ENCODE measurements at places on chromosomes 1 and 21.
A peak's percentile ranks its signal among the peaks of the same experiment; 100 is the strongest.

DNA sequence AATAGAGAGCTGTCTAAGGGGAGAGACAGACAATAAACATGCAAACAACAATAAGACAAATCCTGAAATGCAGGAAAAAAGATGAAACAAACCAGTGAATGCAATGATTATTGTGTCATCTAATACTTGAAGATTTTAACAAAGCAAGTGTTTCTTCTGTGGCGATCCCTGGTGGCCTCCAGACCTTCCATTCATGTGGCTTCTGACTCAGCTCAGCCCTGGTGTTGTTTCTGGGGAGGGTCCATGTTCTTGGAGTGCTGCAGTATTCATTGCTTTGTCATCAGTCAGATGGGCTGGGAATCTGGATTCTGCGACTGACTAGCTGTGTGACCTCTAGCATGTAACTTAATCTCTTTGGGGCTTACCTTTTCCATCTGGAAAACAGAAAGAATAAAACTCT is 1.5 kb upstream of the C2CD4D start:
- peak; percentile 37 for DNase-seq

DNA sequence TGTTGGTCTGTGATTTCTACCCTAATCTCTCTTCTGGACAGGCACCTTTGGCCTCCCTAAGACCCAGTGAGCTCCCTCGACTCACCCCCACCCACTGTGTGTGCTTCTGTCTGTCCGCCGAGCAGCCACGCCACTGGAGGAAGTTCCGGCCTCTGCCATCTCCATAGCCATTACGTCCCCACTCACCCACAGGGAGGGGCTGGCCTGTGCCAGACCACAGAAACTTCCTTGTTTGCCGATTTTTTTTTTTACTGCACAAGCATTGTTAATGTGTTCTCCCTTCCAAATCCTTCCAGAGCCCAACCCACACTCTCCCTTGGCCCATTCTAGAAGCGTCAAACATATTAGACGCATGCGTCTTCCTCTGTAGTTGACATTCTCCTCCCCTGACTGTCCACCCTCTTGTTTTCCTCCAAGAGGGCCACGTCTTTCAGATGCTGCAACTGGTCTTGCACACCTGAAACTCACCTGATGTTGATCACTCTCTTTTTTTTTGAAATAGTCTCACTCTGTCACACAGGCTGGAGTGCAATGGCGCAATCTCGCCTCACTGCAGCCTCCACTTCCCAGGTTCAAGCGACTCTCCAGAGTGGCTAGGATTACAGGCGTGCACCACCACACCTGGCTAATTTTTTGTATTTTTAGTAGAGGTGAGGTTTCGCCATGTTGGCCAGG is 72.3 kb downstream of the EVA1C start:
- no peak for DNase-seq

GRCh38 chr1:163162381-163162914 is 40.3 kb downstream of the RGS5 start:
- DNase-seq, result no peak

GRCh38 chr1:2241820-2242219 is 13.7 kb downstream of the SKI start:
- no peak for DNase-seq

GRCh38 chr1:207987164-207987563 is 76.2 kb upstream of the CD34 start:
- DNase-seq, result peak; percentile 25

- no peak for DNase-seq
Measured at GRCh38 chr1:92505015-92505692, 18.4 kb upstream of the GFI1 start.

GRCh38 chr1:109689844-109690405 is 2.3 kb downstream of the GSTM1 start:
- DNase-seq, result no peak

GRCh38 chr1:191609305-191609704 is 549.0 kb upstream of the RGS18 start:
- no peak for DNase-seq

- DNase-seq, result peak; percentile 80
Measured at GRCh38 chr1:66764994-66765578, 12.8 kb downstream of the DYNLT5 start.

DNA sequence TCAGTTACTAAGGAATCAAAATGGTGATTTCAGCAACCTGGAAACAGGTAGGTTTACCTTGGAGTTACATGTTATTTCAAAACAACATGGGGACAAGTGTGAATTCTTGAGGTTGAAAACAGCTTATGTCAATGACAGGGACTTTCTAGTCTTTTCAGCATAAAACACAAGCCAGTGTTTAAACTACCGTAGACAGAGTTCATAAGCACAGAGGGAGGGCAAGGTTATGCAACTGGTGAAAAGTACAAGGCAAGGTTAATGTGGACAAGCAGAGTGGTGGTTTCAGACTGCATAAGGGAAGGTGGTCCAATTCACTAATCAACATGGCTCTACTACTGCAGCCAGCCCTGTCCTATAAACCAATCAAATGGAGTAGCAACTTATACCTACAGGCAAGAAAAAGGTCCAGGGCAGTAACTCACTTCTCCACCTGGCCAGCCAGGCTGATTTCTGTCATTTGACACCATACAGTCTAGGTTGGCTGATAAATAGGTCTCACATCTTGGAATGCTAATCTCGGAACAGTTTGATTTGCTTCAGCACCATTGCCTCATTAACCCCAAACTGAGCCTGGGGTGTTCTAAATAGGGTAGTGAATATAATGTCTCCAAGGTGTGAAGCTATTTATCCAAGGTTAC is 250.3 kb upstream of the PROX1 start:
- DNase-seq, result no peak

DNA sequence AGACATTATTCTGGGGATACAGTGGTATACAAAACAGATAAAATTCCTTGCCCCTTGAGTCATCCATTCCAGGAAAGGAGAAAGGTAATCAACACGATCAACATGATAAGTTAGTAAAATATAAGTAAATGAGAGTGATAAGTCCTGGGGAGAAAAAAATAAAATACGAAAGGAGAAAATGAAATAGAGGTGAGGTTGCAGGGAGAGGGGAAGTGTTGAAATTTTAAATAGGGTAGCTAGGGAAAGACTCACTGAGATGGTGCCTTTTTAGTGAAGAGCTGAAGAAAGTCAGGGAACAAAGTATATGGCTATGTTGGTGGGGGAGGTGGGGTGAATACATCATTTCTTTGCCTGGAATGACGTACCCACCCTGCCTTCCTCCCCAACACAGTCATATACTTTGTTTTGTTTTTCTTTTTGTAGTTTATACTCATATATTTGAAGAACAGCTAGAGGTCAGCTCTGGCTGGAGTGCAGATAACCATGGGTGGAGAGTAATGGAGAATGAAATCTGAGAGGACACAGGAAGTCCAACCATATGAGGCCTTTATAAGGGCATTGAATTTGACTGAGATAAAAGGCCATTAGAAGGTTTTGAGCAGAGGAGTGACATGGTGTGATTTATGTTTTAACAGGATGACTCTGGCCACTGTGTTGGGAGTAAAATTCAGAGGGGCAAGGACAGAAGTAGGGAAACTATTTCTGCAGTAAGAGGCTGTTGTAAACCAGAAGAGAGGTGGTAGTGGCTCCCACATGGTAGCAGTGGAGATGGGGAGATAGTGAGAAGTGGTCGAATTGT is 54.8 kb downstream of the OSBPL9 start:
- peak; percentile 85 for DNase-seq

- peak; percentile 85 for DNase-seq
Measured at GRCh38 chr1:18913065-18913835, 10.9 kb upstream of the ALDH4A1 start.

DNA sequence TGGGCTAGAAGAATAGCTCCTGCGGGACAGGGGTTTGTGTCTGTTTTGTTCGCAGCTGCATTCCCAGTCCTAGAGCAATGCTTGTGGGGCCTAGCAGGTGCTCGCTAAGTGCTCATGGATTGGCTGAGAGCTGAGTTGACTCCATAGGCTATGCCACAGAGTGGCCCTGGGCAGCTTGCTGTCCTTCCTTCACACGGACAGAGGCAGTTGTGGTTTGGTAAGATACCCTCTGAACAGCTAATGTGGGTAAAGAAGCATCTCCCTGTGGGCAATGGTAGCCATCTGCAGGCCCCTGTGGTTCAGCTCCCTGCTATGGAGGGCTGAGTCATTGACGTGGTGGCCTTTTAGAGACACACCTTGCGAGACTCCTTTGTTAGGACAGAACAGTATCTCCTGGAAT is 23.5 kb upstream of the LBR start:
- DNase-seq, result no peak

DNA sequence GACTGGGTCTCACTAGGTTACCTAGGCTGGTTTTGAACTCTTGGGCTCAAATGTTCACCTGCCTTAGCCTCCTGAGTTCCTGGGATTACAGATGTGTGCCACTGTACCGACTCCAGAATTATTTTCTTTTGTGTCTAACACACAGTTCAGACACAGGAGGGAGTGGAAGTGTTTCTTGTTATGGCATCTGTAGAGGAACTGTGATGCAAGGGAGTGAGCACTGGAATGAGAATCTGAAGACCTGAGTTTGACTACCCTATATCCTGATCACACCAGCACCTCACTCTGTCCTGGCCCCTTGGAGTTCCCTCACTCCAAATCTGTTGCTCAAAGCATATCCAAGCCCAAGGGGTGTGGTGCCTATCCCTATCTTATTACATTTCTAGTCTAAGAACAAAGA is 15.2 kb downstream of the OPTC start:
- peak; percentile 25 for DNase-seq

GRCh38 chr21:42505090-42505726 is 8.4 kb upstream of the SLC37A1 start:
- DNase-seq, result no peak

GRCh38 chr1:26771285-26771642 is 16.5 kb upstream of the PIGV start:
- no peak for DNase-seq

GRCh38 chr1:198947456-198947855 is 308.6 kb downstream of the PTPRC start:
- DNase-seq, result no peak

GRCh38 chr21:42289926-42290325 is 25.3 kb downstream of the TFF3 start:
- no peak for DNase-seq

DNA sequence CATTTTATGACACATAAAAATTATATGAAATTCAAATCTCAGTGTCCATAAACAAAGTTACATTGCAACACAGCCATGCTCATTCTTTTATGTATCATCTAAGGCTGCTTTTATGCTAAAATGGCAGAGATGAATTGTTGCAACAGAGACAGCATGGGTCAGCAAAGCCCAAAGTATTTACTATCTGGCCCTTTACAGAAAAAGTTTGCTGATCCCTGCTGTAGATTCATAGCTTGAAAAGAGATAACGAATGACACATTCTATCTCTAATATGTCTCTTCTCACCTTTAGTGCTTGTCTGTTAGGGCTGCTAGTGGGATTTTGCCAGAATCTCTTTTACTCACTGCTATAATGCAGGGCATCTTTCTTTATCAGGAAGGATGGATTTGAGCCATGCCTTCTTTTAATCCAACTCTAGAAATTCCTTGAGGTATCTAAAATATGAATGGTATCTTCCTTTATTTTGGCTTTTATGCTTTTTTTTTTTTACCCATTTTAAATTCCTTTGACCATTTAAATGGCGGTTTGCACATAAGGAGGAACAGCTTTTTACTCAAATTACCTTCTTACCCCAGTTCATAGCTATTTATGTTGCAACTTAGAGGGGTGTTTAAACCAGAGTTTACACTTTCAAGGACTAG is 598.2 kb downstream of the PLPP3 start:
- DNase-seq, result peak; percentile 33

GRCh38 chr1:176799327-176799726 is 336.4 kb downstream of the PAPPA2 start:
- no peak for DNase-seq

GRCh38 chr1:24409535-24409934 is 4.0 kb downstream of the STPG1 start:
- peak; percentile 62 for DNase-seq

DNA sequence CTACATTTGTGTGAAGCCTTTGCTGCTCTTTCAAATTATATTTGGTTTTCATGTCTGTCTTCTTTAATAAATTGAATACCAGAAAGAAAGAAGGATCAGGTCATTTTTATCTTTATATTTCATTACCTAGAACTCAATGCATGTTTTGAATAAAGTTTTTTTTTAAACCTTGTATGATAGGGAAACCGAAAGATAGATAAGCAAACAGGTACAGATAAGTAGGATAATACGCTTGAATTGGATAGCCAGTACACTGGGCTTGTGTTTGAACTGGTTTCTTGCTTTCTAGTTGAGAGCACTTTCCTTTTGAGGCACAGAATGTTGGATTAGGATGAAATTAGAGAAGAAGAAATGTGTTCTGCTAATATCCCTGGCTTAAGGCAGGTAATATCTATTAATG is 46.9 kb downstream of the PKN2 start:
- no peak for DNase-seq

All from fibroblast of pulmonary artery (primary cell).